ENCODE measurements at places on chromosomes 13 and 19.

DNA sequence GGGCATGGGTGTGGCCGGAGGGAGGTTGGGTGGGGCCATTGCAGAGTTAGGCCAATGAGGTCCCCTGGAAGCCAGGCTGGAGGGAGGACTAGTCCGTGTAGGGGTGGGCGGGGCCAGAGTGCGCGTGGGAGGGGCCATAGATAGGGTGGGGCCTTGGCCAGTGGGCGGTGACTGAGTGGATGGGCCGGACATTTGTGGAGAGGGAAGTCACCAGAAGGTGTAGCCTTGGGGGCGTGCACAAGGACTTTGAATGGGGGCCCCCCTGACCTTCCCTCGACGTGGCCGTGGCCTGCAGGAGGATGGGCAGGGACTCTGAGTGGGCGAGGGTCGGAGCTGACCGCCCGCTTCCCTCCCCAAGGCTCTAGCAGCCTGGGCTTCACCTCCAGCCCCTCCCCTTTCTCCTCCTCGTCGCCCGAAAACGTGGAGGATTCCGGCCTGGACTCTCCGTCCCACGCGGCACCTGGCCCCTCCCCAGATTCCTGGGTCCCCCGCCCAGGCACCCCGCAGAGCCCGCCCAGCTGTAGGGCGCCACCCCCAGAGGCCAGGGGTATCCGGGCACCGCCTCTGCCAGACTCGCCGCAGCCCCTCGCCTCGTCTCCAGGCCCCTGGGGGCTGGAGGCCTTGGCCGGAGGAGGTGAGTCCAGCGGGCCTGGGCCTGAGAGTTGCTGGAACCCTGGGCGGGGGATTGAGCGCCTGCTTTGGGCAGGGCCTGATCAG is 16.5 kb upstream of the B3GNT3 start:
- DNase-seq, result no peak

DNA sequence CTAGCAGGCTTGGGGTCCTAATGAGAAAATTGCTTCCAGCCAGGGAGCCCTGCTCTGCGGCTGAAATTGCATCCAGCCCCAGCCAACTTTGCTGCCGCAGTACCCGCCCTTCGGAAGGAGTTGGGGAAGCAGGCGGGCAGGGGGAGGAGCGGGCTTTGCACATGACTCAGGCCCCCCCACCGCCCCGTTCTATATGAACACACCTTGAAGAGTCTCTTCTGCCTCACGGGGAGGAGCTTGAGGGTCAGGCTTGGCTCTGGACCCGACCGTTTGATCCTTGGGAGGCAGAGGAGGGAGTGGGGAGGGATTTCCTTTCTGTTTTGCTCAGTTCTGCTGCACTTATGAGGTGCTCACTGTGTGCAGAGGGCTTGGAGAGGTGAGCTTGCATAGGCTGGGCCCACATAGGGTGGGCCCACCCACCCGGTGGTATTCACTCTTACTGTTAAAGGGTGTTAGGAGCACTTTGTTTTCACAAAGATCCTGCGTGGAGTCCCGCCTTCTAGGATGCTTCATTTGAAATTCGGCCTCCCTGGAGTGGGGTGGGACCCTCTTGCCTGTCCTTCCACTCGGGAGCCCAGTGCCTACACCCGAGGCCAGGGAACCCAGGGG is 46.5 kb downstream of the LYL1 start:
- DNase-seq, result no peak

- no peak for DNase-seq
These were observed 98.8 kb downstream of the CRYL1 start for GRCh38 chr13:20426766-20427448.

DNA sequence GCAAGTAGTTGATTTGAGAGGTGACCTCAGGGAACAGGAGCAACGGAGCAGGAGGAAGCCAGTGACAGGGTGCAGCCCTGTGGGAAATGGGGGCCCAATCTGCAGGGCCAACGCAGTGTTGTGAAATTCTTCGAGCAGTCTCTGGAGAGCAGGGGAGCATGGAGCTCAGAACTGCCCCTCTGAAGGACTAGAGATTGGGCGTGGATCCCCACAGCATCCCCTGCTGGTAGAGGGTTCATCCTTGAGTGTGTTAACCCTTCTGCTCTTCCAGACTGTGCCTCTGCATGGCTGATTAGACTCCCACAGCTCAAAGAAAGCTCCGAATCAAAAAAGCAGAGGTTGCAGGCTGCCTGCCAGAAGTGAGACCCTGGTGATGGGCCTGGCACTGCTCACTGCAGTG is 77.9 kb upstream of the UQCRFS1 start:
- no peak for DNase-seq

DNA sequence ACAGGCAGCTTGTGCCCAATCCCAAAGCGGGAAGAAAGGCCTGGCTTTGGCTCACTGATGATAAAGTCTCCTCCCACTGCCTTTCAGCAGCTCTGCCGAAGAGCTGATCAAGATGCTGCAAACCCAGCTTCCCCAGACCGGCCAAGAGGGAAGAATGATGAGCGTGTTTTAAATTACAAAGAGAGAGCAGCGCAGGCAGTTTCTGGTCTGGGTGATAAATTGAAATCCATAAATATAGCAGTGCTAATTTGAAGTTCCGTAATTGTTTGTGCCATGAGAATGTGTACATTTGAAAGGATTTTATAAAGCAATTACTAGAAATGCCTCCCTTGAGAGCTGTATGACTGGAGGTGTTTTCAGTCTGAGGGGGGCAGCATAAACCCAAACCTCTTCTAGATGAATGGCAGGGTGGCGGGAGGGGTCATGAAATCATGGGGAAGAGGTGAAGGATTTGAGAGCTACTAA is 171.8 kb downstream of the STK24 start:
- DNase-seq, result peak; percentile 13

- no peak for DNase-seq
These were observed 9.1 kb downstream of the IRF3 start for GRCh38 chr19:49656456-49657109.

GRCh38 chr13:45779901-45780300 is 71.7 kb downstream of the SIAH3 start:
- no peak for DNase-seq
